ENCODE measurements at places on chromosomes 4 and X.

DNA sequence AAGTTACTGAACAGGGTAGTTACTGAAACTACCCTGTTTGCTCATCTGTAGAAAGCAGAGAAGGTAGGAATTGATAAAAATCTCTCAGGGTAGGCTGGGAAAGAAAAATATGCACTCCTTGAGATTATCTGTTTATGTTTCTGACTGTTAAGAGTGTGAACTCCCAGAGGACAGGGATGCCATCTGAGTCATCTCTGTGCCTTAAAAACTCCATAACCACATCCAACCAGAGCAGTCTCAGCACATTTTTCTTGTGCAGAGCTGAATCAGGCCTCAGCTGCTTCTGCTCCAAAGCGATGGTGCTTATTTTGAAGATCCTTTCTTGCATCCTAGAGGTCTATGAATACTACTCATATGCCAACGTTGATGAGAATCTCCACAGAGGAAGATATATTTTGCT, 9.9 kb downstream of the CENPVL3 start:
- no peak for DNase-seq

DNA sequence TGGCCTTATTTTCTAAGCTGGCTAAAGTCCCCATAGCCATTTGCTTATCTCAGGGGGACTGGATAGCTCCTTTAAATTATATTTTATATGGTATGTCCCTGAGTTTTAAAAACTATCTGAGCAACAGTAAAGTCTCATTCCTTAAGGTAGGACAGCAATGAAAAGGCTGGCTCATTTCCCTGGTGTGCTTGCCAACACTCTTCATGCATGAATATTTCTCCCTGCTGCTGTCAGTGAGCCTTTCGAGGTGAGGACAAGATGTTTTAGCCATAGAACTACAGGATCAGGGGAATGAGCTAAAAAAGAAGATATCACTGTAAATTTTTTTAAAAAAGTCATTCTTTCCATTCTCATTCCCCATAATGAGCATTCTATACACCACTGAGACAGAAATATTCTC, 427.3 kb upstream of the FAM241A start:
- DNase-seq = no peak

GRCh38 chr4:78653655-78654054, 102.1 kb downstream of the ANXA3 start:
- no peak for DNase-seq

- DNase-seq = no peak
Measured at GRCh38 chrX:110021258-110022022, 18.5 kb downstream of the TMEM164 start.

- no peak for DNase-seq
Measured at GRCh38 chrX:70488856-70489255, 44.2 kb downstream of the DLG3 start.

GRCh38 chr4:2861631-2862436, 18.2 kb downstream of the ADD1 start:
- DNase-seq = no peak

DNA sequence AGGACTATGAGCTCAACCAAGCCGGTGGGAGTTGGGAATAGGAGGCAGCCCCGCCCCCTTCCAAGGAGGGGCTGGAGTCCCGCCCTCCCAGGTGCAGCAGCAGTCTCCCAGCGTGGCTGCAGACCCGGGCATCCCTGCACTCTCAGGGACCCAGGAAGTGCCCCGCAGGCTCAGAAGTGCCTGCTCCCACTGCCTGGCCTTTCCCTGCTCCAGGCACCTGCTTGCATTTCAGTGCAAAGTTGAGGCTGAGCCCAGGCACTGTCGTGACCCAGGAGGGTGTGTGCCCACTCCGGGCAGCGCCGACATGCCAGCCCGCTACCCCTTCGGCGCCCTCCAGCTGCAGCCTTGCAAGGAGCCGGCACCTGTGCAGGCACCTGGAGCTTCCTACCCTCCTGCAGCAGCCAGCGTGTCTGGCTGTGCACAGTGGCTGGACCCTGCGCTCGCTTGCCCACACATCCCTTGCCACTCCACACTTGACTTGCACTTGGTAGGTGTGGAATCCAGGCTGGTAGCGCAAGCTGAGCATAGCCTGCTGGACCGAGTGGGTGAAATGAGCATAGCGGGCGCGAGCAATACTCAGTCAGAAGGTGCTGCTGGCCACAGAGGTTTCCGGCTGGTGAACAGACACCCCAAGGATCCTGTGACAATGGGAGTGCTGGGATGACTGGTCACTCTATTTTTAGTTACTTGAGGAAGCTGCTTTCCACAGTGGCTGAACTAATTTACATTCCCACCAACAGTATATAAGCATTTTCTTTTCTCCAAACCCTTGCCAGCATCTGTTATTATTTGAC, 236.3 kb downstream of the PCDH10 start:
- no peak for DNase-seq

DNA sequence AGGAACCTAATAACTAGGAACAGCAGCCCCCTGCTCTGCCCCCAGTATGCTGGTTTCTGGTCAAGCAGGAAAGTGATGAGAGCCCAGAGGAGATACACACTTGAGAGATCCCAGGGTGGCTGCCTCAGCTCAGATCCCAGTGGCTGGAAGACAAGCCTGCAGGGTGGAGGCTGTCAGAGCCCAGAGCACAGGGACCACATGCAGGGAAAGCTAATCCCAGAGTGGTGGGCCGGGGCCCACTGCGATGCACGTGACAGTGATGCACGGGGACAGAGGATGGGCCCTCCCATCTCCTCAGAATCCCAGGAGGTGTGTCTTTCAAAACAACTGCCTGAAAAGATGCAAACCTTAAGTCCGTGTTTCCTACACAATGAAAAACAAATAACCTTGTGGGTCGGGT, 29.1 kb upstream of the CRMP1 start:
- no peak for DNase-seq

DNA sequence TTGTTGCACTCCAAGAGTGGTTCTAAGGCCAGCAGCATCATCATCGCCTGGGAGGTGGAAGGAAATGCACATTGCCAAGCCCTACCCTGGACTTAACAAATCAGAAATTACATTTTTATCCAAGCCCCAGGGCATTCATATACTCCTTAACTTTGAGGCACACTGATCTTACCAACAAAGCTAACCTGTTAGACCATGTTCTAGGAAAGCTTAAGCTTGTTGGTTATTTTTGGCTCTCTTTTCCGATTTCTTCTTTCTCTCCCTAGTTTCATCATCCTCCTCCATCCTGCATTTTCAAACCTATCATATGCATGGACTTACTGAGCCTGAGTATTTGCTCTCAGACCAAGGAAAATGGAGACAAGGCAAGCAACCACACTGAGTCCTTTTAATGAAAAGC, 133.4 kb downstream of the OPHN1 start:
- DNase-seq = no peak

- DNase-seq = no peak
Measured at GRCh38 chrX:2325076-2325784, 175.5 kb downstream of the DHRSX start.

GRCh38 chr4:20592013-20592412, 108.2 kb upstream of the PACRGL start:
- no peak for DNase-seq

GRCh38 chr4:4754641-4755040, 104.8 kb upstream of the MSX1 start:
- DNase-seq = no peak

DNA sequence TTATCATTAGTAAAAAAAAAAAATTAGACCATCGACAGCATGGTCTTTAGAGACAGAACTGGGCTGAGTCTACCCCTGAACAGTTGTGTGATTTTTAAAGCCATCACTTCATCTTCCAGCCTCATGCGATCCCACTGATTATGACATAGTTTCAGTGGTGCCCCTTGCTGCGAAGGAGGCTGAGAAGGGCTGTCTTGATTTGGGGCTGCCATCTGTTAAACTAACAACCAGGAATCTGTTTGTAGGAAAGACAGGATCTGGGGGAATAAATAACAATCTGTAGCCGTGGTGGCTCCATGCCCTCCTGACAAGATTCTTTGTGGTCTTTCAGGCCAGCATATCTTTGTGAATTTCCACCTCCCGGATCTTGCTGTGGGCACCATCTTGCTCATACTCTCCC, 17.1 kb downstream of the SLC34A2 start:
- DNase-seq = no peak

DNA sequence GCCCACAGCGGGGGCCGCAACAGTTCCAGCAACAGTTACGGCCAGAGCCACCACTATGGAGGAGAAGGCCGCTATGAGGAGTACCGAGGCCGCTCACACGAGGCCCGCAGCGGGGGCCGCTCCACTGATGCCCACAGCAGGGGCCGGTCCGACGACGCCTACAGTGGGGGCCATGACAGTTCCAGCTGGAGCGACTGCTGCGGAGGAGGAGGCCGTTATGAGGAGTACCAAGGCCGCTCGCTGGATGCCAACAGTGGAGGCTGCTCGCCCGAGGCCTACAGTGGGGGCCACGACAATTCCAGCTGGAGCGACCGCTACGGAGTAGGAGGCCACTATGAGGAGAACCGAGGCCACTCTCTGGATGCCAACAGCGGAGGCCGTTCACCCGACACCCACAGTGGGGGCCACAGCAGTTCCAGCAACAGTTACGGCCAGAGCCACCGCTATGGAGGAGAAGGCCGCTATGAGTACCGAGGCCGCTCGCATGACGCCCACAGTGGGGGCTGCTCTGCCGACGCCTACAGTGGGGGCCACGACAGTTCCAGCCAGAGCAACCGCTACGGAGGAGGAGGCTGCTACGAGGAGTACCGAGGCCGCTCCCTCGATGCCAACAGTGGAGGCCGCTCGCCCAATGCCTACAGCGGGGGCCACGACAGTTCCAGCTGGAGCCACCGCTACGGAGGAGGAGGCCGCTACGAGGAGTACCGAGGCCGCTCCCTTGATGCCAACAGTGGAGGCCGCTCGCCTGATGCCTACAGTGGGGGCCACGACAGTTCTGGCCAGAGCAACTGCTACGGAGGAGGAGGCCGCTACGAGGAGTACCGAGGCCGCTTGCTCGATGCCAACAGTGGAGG, 1.7 kb downstream of the RBMXL3 start:
- DNase-seq = no peak

GRCh38 chr4:36256398-36256891, 12.1 kb upstream of the ARAP2 start:
- DNase-seq = no peak

GRCh38 chrX:153568451-153569011, 30.4 kb downstream of the CCNQ start:
- DNase-seq = no peak

- DNase-seq = no peak
Measured at GRCh38 chr4:172207886-172208285, 394.7 kb downstream of the GALNTL6 start.

DNA sequence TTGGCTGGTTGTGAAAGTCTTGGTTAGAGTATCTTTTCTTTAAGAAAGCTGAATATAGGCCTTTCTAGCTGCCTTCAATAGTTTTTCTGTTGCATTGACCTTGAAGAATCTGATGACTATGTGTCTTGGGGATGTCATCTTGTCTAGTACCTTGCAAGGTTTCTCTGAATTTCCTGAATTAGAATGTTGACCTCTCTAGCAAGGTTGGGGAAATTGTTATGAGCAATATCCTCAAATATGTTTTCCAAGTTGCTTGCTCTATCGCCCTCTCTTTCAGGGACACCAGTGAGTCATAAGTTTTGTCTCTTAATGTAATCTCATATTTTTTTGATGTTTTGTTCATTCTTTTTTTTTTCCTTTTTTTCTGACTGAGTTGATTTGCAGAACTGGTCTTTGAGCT, 194.7 kb downstream of the RAB28 start:
- DNase-seq = no peak

- DNase-seq = no peak
Measured at GRCh38 chr4:119498527-119498926, 130.1 kb downstream of the PDE5A start.

DNA sequence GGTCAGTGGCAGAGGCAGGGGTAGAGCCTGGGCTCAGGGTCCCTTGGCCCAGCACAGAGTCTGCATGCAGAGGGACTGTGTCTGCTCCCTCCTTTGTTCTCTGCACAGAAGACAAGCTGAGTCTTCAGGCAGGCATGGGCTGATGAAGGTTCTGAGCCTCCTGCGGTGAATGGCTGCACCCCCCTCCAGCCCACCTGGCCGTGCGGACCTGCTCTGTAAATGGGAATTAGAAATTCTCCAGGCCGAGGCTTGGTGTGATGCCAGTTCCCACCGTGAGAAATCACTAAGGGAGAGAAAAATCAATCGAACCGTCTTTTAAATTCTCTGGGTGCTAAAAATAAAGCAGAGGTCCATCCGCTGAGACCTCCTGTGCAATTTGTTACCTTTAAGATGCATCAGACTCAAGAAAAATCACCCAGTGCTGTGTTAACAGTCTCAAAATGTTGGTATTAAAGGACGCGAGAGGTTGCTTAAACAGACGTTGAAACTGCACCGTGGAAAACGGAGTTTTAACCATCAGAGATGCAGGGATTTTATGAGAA, 96.0 kb downstream of the WFS1 start:
- no peak for DNase-seq

DNA sequence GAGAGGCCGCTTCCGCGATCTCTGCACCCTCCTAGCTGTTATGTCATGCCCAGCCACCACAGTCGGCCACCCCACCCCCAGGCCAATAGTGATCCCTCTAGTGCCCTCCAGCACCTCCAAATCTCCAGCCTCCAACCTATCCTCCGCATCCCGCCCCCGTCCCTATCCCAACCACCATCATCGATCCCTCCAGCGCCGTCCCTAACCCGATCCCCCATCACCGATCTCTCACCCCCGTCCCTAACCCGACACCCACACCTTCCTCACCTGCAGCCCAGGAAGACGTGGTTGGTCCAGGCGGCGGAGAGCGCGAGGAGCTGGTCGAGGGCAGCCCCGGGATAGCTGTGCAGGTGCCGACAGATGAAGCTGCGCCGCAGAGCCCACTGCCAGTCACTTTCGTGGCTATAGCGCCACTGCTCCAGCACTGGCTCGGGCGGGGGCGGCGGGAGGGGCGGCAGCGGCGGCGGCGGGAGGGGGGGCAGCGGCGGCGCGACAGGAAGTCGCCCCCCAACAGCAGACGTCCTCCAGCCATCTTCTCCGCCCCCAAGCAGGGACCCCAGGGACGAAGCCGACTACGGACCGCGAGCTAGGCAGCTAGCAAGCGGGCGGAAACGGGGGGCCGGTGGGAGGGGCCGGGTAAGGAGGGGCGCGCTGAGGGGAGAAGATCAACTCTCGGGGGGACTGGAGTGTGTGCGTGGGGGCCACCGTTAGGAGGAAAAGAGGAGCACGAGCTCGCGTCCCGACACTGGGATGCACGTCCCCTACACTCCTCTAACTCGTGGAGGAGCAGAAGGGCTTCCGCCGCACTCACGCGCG, 552 bp downstream of the NKRF start:
- no peak for DNase-seq

DNA sequence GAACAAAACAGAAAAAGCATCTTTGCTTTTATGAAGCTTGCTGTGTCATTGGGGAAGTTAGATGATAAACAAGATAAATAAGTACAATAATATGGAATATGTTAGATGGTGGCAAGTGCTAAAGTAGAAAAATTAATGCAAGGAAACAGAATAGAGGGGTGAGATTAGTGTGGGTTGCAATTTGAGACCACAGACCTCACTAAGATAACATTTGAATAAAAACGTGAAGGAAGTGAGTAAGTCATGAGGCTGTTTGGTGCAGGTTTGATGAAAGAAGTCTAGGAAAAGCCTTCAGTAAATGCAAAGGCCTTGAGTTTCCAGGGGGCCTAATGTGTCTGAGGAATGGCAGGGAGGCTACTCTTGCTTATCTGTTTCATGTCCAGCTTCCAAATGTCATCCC, 102.5 kb downstream of the CFAP299 start:
- no peak for DNase-seq

- DNase-seq = no peak
Measured at GRCh38 chr4:117817301-117817700, 217.0 kb upstream of the NDST3 start.

- no peak for DNase-seq
Measured at GRCh38 chrX:149272690-149273463, 232.2 kb downstream of the IDS start.
